ENCODE measurements at places on chromosomes 2 and 18.

DNA sequence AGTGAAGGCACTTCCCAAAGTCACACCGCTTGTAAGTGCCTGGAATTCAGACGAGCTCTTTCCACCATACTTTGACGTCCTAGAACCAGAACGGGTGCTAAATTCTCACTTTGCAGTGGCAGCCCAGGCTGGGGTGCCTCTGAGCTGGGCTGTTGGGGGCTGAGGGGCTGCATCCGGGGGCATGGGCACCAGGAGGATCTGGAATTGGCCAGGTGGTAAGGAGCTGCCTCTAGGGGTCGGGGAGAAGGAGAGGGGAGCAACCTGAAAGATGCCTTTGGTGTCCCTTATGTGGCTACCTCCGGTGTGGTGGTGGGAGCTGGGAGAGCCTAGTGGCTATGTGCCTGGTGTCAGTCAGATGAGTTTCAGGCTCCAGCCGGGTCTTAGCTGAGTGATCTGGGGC is 7.1 kb downstream of the ATOH8 start:
- DNase-seq, result no peak

GRCh38 chr18:35106845-35107148 is 65.6 kb downstream of the MAPRE2 start:
- no peak for DNase-seq

GRCh38 chr2:199606193-199606780 is 148.5 kb upstream of the SATB2 start:
- no peak for DNase-seq

- DNase-seq, result no peak
These were observed 131.7 kb downstream of the NRP2 start for GRCh38 chr2:205814039-205814364.

DNA sequence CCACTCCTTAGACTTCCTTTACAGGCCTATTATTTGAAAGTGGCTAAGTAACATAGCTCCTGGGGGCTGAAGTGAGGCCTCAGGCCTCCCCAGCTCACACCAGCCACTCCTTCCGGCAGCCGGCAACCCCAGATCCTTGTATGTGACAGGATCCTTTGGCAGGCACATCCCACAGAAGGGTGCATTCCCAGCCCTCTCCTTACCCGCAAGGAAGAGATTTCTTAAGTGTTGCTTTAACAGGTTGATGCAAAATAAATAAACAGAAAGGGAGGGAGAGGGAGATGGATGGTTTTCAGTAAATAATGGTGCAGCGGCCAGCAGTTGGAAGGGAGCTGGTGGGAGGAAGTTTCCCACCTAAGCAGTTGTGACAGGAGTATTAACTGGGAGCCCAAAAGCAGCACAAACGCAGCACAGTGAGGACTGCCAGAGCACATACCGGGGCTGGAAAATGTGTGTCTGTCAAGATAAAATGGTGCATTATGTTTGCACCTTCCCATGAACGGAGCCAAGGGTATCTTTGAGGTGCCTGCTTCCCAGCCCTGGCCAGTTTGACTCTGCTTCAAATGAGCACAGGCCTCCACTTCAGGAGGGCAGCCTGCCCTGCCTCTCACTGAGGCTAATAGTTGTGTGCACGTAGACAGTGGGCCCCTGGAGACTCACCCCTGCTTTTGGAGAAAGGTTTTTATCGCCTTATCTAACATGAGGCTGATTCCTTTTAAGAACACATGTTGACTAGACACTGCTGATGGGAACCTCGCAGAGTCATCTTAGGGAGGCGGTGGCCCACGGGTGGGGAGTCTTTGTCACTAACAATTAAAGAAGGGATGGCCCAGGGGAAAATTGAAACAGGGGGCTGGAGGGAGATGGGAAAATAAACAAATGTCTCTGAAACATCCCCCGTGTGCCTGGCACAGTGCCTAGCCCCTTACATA is 32.8 kb downstream of the NRP2 start:
- no peak for DNase-seq

- DNase-seq, result peak; percentile 34
These were observed 38.2 kb downstream of the CERS6 start for GRCh38 chr2:168494190-168494711.

DNA sequence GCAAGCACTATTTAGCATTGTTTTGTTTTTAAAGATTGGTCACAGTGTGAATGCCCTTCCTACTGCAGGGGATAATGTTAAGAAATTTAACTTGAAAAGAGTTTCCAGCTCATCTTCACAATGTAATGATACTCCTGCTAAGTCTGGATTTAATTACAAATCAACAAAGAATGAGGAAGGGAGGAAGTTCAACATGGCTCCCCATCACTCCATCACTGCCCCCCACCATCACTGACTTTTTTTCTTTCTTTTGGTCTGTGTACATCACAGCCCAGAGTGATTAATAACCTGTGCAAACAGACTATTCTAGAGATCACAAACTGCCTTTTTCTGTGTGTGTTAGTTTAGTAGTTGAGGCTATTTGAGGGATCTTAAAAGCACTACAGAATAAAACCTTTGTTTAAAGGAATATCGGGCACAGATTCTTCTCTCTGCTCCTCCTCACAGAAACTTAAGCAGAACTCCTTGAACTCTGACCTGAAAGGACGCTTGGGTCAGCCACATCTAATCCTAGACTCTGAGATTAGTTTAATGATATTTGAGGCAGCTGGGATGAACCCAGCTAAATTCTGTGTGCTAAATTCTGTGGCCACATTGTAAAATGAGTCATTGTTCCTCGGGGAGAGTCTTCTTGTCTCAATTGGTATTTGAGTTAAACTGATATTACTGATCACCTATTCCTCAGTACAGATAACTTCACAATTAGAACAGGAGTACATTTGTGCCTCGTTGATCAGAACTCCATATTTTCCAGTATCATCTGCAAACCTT is 47.8 kb downstream of the SATB2 start:
- DNase-seq, result no peak

- no peak for DNase-seq
These were observed 26.4 kb downstream of the ZNF516 start for GRCh38 chr18:76468345-76469304.

GRCh38 chr2:205337274-205337673 is 345.0 kb upstream of the NRP2 start:
- no peak for DNase-seq

GRCh38 chr18:3449512-3450011 is 410 bp upstream of the TGIF1 start:
- no peak for DNase-seq

DNA sequence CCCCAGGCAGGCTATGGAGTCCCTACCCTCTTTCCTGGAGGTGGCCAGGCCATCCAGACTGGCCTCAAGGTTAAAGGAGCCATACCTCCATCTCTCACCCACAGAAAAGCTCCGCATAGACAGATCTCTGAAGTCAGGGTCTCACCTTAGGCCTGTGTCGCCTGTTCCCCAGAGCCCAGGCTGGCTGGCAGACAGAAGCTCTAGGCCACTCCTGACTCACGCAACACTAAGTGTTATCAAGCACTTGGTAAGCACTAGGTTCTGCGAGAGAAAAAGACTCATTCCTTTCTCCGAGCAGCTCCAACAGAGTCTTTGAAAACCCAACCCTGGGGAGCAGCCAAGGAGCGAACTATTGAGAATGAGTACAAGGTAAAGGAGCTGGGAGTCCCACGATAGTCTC is 6.1 kb downstream of the SMAD7 start:
- no peak for DNase-seq

- no peak for DNase-seq
These were observed 85.3 kb upstream of the RAB27B start for GRCh38 chr18:54742659-54743604.

- no peak for DNase-seq
These were observed 123.3 kb downstream of the PXDN start for GRCh38 chr2:1621041-1621440.

DNA sequence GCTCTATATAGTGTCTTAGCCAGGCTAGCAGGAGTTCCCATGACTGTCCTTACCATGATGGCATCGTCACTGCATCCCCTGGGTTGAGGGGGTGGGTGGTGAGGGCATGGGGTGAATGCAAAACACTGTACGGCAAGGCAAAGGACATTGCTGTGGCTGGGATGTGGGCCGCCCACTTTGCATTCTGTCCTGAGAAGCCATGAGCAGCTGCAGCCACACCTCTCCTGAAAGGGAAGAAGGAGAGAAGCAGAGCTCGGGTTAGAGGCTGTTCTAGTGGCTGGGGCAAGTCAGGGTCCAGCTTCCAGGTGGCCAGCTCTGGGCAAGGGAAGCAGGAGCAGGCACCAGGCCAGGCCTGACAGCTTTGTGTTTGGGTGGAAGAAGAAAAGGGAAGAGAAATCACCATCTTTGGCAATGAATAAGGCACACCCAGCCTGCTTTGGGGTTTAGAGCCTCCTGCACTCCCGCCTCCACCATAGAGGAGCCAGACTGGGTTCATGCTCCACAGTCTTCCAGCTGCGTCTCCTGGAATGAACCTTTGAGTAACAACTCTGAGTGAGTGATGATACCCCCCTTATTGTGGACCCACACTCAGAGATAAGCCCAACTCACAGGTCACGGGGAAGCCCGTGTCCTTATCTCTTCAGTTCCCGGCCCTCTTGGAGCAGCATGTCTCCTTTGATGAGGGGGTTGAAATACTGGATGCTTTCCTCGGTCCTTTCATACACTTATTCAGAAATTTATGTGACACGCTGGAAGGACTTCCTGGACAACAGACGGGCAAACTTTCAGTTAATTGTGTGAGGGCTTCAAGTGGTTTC is 63.4 kb downstream of the INPP4A start:
- DNase-seq, result no peak

GRCh38 chr2:9749546-9750223 is 93.6 kb upstream of the TAF1B start:
- no peak for DNase-seq

DNA sequence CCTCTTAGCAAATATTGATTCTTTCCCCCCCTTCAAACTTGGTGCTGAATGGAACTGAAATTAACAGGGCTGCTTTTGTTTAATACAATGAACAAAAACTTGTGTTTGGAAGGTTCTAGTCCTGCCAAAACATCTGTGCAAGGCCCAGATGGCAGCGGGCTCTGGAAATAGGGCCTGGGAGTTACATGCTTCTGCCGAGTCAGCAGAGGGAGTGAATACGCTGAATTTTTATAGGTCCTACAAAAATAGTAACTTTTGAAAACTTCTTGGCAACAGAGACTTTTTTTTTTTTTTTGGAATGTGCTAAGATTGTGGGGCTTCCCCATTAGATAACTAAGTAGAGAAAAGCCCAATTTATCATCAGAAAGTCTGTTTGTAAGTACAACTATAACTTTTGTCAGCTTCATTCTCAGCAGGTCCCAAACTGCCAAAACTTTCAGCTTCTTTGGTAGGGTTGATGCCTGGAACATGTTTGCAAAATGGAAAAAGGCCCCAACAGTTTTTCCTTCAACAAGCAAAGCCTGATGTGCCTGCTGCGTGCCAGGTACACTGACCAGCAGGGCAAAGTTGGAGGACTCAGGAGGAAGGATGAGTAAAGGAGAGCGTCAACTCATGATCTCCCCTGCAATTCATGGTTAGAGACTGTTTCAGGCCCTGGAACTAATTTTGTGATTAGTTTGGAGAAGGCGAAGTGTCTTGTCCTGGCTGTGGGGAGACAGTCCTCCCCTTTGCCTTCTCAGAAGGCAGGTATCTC is 45.1 kb upstream of the HDAC4 start:
- DNase-seq, result no peak

GRCh38 chr2:217220228-217221013 is 360.6 kb upstream of the TNP1 start:
- DNase-seq, result no peak

- DNase-seq, result no peak
These were observed 559.0 kb downstream of the ARHGAP15 start for GRCh38 chr2:143688248-143688647.

GRCh38 chr2:232588680-232589585 is 38.4 kb downstream of the EIF4E2 start:
- no peak for DNase-seq

DNA sequence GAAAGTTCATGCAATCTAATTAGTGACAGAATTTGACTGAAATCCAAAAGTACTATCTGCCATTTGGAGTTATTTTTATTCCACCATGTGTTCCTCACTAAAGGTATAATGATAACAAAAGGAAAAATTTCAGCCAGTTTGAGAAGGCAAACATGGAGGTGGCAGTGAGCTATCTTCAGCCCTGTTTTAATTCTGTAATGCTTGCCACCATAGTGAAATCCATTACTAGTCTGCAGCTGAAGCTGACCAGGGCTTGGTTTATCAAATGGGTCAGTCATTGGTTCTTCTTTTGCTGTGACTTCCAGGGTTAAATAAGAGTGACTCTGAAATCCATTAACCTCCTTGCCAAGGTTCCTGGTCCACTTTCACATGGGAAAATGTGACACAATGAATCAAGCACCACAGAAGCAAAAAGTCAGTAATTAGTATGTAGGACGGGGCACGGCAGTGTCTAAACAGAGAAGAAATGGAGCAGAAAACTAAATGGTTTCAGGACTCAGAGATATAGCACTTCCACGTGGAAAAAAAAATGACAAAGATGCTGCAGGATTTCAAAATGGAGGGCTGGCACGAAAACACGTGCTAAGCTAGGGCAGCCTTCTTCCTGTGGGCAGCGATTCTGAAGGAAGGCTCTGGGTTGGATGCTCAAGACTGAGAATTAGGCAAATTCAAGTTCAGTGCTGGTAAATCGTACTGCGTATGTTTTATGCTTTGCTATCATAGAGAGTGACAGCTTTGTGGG is 87.2 kb downstream of the EPHA4 start:
- DNase-seq, result no peak

- DNase-seq, result peak; percentile 6
These were observed 155.9 kb upstream of the MAP3K20 start for GRCh38 chr2:172919732-172920131.

DNA sequence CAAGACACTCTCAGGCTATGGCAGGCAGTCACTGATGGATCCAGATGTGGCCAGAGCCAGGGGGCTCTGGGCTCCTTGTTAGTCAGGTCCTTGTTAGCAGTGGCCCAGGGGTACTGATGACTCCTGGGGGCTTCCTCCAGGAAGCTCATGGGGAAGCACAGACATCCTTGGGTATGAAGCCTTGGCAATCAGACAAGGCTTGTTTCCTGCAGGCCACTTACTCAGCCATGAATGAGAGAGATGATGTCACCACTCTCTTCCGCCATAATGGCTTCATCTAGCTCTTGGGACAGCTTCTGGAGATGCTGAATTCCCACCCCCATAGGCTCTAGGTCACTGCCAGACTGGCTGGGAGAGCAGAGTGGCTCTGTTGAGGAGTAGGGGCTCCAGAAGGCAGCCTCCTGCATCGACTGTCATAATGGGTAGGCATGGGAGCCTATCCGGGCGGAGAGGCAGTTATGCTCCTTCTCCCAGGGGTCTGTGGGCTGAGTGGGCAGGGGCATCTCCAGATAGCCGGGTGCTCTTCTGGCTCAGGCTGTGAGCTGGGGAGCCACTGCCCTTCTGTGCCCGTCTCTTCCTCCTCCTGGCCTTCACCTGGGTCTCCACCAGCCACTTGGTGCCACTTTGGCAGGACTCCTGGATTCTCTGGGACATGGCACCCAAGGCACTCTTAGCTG is 40.2 kb upstream of the BMPR2 start:
- DNase-seq, result no peak

DNA sequence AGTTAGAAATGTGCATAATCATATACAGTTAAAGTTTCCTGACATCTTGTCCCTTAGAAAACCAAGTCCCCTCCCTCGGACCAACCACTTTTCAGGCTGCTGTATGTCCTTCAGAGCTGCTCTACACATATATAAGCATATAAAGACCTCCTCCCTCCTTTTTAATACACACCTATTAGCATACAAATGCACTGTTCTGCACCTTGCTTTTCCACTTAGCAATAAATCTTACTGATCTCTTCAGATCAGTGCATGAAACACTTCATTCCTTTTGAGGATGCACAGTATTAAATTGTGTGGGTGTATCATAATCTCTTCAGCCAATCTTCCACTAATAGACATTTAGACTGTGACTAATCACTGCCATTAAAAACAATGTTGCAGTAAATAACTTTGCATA is 79.8 kb downstream of the CNTNAP5 start:
- DNase-seq, result no peak
